Sigmoid colon (tissue), 7 donors: ENCODE measurements at places on chromosomes 2 and 18. TPM values are rescaled to one million over a fixed set of nuclear protein-coding genes. Genes with fewer than 3 reads are reported as not detected.
A peak's percentile ranks its signal among the peaks of the same experiment; 100 is the strongest.

DNA sequence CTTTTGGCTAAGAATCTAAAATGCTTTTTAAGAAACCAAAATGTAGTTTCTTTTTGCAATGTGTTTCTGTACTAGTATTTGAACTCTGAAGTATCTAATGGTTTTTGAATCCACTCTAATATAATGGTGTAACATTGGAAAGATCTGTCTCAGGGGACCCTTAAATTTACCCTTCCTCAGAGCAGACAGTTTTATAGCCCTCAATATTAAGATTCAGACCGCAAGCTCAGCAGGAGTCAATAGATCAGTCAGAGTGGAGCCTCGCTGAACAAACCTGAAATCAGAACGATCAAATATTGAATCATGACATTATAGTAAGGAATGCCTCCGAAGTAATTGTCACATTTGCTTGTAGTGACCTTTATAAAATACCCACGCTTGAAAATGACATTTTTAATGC is 18.3 kb downstream of the SGPP2 start:
- H3K27me3 ChIP-seq = no peaks in the 10 kb centered on the region
- no peak for DNase-seq
- no peaks in the 10 kb centered on the region for H3K36me3 ChIP-seq
- H3K4me1 ChIP-seq = no peaks in the 10 kb centered on the region
- H3K4me3 ChIP-seq = no peak overlapping the region
- H3K27ac ChIP-seq = no peak overlapping the region

GRCh38 chr18:26008096-26008495 is 82.3 kb downstream of the SS18 start:
- H3K4me3 ChIP-seq = no peak overlapping the region
- H3K27ac ChIP-seq = no peak overlapping the region
- H3K36me3 ChIP-seq = no peaks in the 10 kb centered on the region
- H3K27me3 ChIP-seq = no peaks in the 10 kb centered on the region
- DNase-seq = no peak

DNA sequence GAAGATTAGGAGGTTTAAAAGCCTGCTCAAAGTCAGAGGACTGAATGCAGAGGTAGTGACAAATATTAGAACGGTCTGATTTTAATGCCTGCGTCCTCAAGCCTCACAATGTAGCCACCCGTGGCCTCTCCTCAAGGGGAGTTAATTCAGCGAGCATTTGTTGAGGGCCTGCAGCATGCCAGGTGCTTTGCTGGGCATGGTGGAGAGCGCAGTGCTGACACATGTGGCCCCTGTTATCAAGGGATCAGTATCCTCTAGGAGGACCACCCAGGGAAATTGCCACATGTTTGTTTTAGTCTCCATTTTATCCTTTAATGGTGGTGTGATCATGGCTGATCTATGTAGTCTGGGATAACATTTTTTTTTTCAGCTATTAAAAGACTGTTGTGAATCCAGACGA is 19.2 kb downstream of the PMAIP1 start:
- no peaks in the 10 kb centered on the region for H3K4me1 ChIP-seq
- no peaks in the 10 kb centered on the region for H3K36me3 ChIP-seq
- DNase-seq = no peak
- no peak overlapping the region for H3K27ac ChIP-seq
- H3K27me3 ChIP-seq = no peaks in the 10 kb centered on the region

- H3K4me1 ChIP-seq = no peaks in the 10 kb centered on the region
- H3K36me3 ChIP-seq = no peaks in the 10 kb centered on the region
- H3K27me3 ChIP-seq = no peaks in the 10 kb centered on the region
- DNase-seq = no peak
- H3K27ac ChIP-seq = no peak overlapping the region
These were observed 126.0 kb downstream of the ST6GAL2 start for GRCh38 chr2:106759966-106760365.

GRCh38 chr18:56161566-56162260 is 476.7 kb downstream of the TXNL1 start:
- no peaks in the 10 kb centered on the region for H3K36me3 ChIP-seq
- H3K4me3 ChIP-seq = no peak overlapping the region
- no peaks in the 10 kb centered on the region for H3K27me3 ChIP-seq
- H3K27ac ChIP-seq = peak overlapping the region; percentile 2

- H3K27me3 ChIP-seq = no peaks in the 10 kb centered on the region
- H3K4me3 ChIP-seq = no peak overlapping the region
- no peak overlapping the region for H3K27ac ChIP-seq
- H3K4me1 ChIP-seq = no peaks in the 10 kb centered on the region
These were observed 319.9 kb upstream of the HS6ST1 start for GRCh38 chr2:128638341-128639119.

GRCh38 chr2:230749111-230749510 is 36.5 kb downstream of the CAB39 start:
- DNase-seq = no peak
- no peaks in the 10 kb centered on the region for H3K27me3 ChIP-seq
- H3K4me3 ChIP-seq = no peak overlapping the region
- no peaks in the 10 kb centered on the region for H3K4me1 ChIP-seq
- H3K27ac ChIP-seq = no peak overlapping the region

- no peaks in the 10 kb centered on the region for H3K4me1 ChIP-seq
- H3K27me3 ChIP-seq = no peaks in the 10 kb centered on the region
- no peaks in the 10 kb centered on the region for H3K36me3 ChIP-seq
- DNase-seq = no peak
- H3K27ac ChIP-seq = no peak overlapping the region
These were observed 465.1 kb downstream of the TGIF1 start for GRCh38 chr18:3914833-3915610.

GRCh38 chr18:26741048-26741447 is 124.5 kb downstream of the AQP4 start:
- H3K4me3 ChIP-seq = no peak overlapping the region
- H3K27me3 ChIP-seq = no peaks in the 10 kb centered on the region
- H3K4me1 ChIP-seq = no peaks in the 10 kb centered on the region
- H3K36me3 ChIP-seq = no peaks in the 10 kb centered on the region
- H3K27ac ChIP-seq = no peak overlapping the region

DNA sequence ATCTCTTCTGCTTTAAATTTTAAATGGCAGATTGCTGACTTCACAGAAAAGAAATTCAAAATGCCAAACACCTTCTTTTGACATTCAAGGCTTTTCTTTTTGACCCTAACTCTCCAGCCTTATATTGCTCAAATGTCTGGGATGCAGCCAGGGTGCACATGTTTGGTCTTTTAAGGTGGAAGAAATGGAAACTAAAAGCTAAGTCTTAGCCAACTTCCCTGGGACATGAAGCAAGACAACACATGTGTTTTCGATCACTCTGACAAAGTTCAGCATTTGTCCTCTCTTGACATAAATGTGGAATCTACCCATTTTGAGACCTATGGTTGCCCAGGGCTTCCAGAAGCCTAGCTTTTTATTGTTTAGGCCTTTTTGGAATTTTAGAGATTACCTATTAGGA is 161.6 kb downstream of the RDH14 start:
- H3K4me1 ChIP-seq = no peaks in the 10 kb centered on the region
- H3K27ac ChIP-seq = no peak overlapping the region
- H3K4me3 ChIP-seq = no peak overlapping the region
- H3K27me3 ChIP-seq = no peaks in the 10 kb centered on the region
- H3K36me3 ChIP-seq = no peaks in the 10 kb centered on the region

GRCh38 chr2:223549215-223549614 is 52.9 kb downstream of the SCG2 start:
- DNase-seq = no peak
- H3K4me1 ChIP-seq = no peaks in the 10 kb centered on the region
- no peaks in the 10 kb centered on the region for H3K27me3 ChIP-seq
- no peak overlapping the region for H3K4me3 ChIP-seq

GRCh38 chr2:166144071-166144470 is 16.3 kb upstream of the SCN1A start:
- H3K27ac ChIP-seq = no peak overlapping the region
- no peaks in the 10 kb centered on the region for H3K36me3 ChIP-seq
- H3K4me3 ChIP-seq = no peak overlapping the region
- no peak for DNase-seq

DNA sequence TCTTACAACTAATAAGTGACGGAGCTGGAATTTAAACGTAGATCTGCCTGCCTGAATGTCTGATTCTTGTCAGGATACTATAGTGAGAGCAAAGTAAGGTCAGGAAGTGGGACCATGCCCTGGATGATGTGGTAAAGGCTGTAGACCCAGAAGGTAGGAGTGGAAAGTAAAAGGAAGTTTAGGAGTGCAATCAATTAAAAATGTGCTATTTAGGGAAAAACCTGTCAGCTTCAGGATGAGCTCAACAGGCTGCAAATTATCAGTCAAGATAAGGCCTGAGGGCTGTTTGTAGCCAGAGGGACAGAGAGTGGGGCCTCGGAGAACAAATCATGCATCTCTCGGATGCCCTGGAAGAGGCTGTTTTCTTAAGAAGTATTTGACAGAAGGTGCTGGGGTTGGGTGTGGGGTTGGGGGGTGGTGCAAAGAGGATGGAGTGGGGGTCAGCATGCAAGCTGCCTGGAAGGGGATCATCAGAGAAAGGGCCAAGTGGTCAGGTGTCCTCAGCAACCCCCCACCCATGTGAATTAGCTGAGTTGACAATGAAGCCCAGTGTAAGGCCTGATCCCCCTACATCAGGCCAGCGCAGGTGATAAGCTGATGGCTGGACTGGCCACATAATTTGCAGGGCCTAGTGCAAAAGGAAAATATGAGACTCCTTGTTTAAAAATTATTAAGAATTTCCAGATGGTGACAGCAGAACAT is 53.2 kb upstream of the MAPRE3 start:
- DNase-seq = no peak
- H3K27ac ChIP-seq = no peak overlapping the region
- H3K36me3 ChIP-seq = no peaks in the 10 kb centered on the region
- H3K27me3 ChIP-seq = peaks cover 26% of the 10 kb centered on the region
- H3K4me3 ChIP-seq = no peak overlapping the region

- no peak overlapping the region for H3K27ac ChIP-seq
- H3K4me3 ChIP-seq = no peak overlapping the region
- no peak for DNase-seq
- no peaks in the 10 kb centered on the region for H3K4me1 ChIP-seq
- no peaks in the 10 kb centered on the region for H3K27me3 ChIP-seq
- H3K36me3 ChIP-seq = no peaks in the 10 kb centered on the region
These were observed 36.7 kb downstream of the CCDC138 start for GRCh38 chr2:108823286-108823685.

- peak overlapping the region; percentile 83 for H3K27ac ChIP-seq
- no peak for DNase-seq
- peak overlapping the region; percentile 78 for H3K4me3 ChIP-seq
- H3K27me3 ChIP-seq = no peaks in the 10 kb centered on the region
- H3K36me3 ChIP-seq = peaks cover 4% of the 10 kb centered on the region
- peaks cover 18% of the 10 kb centered on the region for H3K4me1 ChIP-seq
These were observed 774 bp downstream of the IER3IP1 start for GRCh38 chr18:47175283-47175897.

GRCh38 chr18:11947214-11948191 is 33.8 kb upstream of the IMPA2 start:
- H3K4me1 ChIP-seq = peaks cover 27% of the 10 kb centered on the region
- DNase-seq = peak; percentile 98
- H3K27ac ChIP-seq = peak overlapping the region; percentile 99

DNA sequence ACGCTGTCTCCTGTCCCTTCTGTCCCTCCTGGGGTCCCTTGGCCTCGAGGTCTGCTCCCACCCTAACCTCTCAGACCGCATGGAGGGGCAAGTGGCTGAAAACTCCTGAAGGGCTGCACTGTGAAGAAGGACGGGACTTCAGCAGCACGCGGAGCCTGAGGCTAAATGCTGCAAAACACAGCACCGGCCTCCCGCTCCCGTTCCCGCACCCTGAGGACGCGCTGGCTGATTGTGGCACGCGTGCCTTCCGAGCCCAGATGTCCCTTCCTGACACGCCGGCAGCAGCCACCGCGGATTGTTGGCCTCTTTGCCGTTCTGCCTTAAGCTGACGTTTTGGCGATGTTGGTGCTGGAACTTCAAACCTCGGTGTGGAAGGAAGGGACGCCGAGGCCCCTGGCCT is 125.9 kb upstream of the CTDP1 start:
- H3K4me1 ChIP-seq = no peaks in the 10 kb centered on the region
- no peak overlapping the region for H3K4me3 ChIP-seq
- H3K27me3 ChIP-seq = no peaks in the 10 kb centered on the region
- H3K27ac ChIP-seq = no peak overlapping the region
- DNase-seq = no peak

DNA sequence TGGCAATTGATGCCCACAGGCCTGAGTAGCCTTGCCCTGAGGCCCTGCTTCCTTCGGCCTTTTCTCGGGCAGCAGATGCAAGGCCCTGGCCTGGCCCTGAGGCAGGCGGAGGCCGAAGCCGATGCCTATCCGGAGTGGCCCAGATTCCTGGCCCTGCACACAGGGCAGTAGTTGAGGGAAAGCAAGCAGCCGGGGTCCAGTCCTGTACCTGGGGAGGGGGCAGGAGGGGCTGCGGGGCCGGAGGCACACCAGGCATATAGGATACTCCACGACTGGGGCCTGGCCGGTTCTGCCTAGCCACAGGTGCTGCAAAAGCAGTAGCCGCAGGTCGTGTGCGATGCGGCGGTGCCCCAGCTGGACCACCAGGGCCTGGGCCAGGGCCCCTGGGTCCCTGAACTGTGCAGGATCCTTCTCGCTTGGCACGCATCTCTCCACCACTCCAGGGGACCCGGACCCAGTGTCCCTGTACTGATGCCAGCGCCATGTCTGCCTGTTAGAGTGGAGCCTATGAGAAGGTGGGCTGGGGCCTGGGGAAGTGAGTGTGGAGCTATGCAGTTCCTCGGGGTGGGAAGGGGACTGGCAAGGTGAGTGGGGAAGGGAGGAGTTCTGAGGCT is 1.8 kb downstream of the PRR30 start:
- no peaks in the 10 kb centered on the region for H3K27me3 ChIP-seq
- no peak overlapping the region for H3K4me3 ChIP-seq
- H3K36me3 ChIP-seq = peaks cover 3% of the 10 kb centered on the region
- H3K27ac ChIP-seq = no peak overlapping the region
- H3K4me1 ChIP-seq = peaks cover 16% of the 10 kb centered on the region

GRCh38 chr18:57748770-57749603 is 54.1 kb downstream of the ATP8B1 start:
- H3K4me3 ChIP-seq = no peak overlapping the region
- H3K36me3 ChIP-seq = no peaks in the 10 kb centered on the region
- no peaks in the 10 kb centered on the region for H3K27me3 ChIP-seq
- DNase-seq = no peak
- H3K4me1 ChIP-seq = peaks cover 34% of the 10 kb centered on the region

TRIM43 gene
- polyA plus RNA-seq = not detected

SLC9A4 gene
- not detected for polyA plus RNA-seq

CKAP2L gene
- 3.0 TPM for polyA plus RNA-seq
